ENCODE measurements at places on chromosomes 1 and 21.

DNA sequence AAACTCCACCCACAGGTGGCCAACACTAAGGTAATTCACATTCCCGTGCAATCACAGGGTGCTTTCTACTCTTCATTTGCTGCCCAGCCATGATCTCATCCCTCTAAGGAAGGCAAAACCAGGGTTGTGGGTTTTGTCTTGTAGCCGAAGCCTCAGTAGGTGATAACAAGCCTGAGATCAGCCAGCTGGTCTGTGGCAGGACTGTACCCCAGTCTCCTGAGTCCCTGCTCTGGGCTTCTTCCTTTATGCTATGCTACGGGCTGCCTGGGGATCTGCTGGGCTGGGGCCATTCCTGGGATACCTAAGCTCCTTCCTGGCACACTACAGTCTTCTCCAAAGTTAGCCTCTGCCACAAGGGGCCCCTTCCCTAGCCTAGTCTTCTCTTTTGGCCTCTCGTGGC, 9.8 kb downstream of the PPFIA4 start:
- DNase-seq: no peak
- H3K4me1 ChIP-seq: no peaks in the 10 kb centered on the region
- no peak overlapping the region for H3K4me3 ChIP-seq

DNA sequence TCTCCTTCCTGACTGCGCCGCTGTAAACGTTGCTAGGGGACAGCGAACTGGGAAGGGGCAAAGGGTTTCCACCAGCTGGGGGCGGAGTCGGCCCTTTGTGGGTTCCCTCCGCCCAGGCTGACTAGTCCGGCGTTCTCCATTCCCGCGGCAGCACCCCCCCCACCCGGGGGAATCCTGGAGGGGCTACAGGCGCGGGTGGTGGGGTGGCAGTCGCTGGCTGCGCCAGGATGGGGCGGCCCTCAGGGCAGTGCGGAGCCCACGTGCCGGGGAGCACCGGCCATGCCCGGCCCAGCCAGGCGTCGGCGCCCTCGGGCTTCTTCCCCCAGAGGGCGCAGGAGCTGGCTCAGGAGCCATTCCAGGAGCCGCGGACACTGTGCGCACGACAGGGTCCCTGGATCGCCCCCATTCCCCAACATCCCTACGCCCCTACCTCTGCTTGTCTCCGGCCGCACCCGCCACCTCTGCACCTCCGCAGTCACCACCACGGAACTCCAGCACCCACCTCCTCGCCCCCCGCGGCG, 476 bp downstream of the BATF3 start:
- peak overlapping the region; percentile 27 for H3K27ac ChIP-seq
- peak overlapping the region; percentile 51 for H3K4me3 ChIP-seq
- DNase-seq: peak; percentile 52

DNA sequence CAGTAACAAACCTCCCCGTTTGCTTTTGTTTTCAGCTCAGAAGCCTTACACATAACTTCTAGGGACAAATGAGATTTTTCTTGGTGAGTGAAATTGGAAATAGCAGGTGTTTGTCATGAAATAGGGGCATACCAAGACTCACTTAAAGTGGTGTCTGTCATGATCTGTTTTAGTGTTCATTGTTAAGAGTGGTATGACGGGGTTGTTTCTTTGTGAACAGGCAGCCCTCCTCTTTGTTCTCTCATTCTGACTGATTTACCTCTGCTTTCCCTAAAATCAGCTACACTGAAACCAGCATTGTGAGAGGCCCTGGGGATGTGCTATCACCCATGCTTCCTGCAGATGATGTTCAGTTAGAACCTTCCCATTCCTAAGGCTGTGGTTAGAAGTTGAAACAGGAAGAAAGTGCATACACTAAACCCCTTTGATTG, 2.5 kb upstream of the ERO1B start:
- no peak overlapping the region for H3K27ac ChIP-seq
- H3K27me3 ChIP-seq: no peaks in the 10 kb centered on the region
- H3K4me1 ChIP-seq: peaks cover 6% of the 10 kb centered on the region
- no peak overlapping the region for H3K4me3 ChIP-seq
- no peak for DNase-seq
- H3K36me3 ChIP-seq: no peaks in the 10 kb centered on the region

DNA sequence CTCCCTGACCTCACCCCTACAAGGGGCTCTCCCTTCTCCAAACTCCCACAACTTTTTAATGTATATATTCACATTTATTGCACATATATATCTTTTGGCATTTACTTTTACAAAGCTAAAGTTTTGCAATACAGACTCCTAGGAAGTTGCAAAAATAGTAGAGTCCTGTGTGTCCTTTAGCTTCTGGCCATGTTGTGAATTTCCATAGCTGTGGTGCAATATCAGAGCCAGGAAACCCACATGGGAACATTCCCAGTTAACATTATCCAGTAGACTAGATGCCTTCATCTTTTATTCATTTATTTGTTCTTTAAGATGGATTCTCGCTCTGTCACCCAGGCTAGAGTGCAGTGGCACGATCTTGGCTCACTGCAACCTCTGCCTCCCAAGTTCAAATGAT, 343.0 kb downstream of the PCP4 start:
- DNase-seq: no peak
- H3K36me3 ChIP-seq: no peaks in the 10 kb centered on the region
- no peak overlapping the region for H3K4me3 ChIP-seq
- no peak overlapping the region for H3K27ac ChIP-seq

GRCh38 chr1:99814373-99814900, 35.7 kb upstream of the AGL start:
- H3K27ac ChIP-seq: no peak overlapping the region
- no peaks in the 10 kb centered on the region for H3K36me3 ChIP-seq
- H3K4me3 ChIP-seq: no peak overlapping the region
- no peaks in the 10 kb centered on the region for H3K4me1 ChIP-seq
- DNase-seq: no peak

DNA sequence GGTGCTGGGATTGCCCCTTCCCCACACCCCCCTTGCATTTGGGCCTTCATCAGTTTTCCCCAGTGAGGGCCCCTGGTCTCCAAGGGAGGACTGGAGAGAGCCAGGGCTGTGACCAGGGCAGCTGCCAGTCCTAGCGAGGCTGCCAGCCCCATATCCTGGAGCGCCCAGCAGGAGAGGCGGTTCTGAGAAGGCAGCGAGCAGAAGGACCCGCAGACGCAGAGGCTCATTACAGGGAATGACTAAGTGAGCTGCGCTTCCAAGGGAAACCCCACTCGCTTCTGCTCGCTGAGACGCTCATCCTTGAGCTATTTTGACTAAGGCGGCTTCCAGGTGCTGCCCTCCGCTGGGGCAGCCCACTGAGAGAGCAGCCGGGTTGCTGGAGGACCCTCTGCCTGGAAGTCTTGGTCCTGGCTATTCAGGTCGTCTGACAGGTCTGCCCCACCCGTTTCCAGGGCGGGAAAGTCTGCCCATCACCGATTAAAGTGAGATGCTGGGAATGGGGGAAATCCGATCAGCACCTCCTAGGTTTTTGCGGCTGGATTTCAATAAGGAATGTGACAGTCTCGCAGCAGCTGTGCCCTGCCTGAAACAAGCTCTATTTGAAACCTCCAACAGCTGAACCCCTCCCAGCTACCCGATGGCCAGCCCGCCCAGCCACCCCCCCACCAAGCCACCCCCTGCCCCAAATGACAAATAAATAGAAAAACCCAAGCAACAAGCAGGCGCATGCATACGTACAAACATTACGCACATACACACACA, 2.8 kb downstream of the KCNN3 start:
- H3K4me1 ChIP-seq: no peaks in the 10 kb centered on the region
- H3K27me3 ChIP-seq: peaks cover 47% of the 10 kb centered on the region
- no peaks in the 10 kb centered on the region for H3K36me3 ChIP-seq
- DNase-seq: peak; percentile 27

GRCh38 chr1:168842916-168843315, 113.9 kb upstream of the DPT start:
- H3K36me3 ChIP-seq: no peaks in the 10 kb centered on the region
- H3K4me1 ChIP-seq: peaks cover 39% of the 10 kb centered on the region
- no peaks in the 10 kb centered on the region for H3K27me3 ChIP-seq

DNA sequence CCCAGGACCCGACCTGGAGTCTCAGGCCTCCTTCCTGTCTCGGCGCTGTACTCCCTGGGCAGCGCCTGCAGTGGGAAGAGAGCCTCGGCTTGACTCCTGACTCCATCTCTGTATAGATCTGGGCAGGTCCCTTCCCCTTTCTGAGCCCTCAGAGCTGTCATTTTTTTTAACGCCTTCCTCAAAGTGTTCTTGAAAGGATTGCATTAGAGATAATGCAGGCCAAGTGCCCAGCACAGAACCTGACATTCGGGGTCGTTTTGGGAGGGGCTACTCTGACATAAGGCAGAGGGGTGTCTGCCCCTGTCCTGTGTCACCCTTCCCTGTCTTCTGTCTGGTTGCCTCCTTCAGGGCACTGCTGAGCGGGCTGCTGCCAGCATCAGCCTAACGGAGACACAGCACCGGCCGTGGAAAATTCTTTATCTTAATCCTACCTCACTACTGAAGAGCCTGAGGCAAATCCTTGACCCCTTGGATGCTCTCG, 271.6 kb downstream of the TRABD2B start:
- H3K36me3 ChIP-seq: no peaks in the 10 kb centered on the region
- H3K27me3 ChIP-seq: peaks cover 15% of the 10 kb centered on the region
- peaks cover 51% of the 10 kb centered on the region for H3K4me1 ChIP-seq
- no peak overlapping the region for H3K4me3 ChIP-seq

GRCh38 chr1:204980840-204981405, 62.1 kb upstream of the CNTN2 start:
- H3K36me3 ChIP-seq: no peaks in the 10 kb centered on the region
- no peaks in the 10 kb centered on the region for H3K27me3 ChIP-seq
- no peak overlapping the region for H3K27ac ChIP-seq
- no peak for DNase-seq
- H3K4me3 ChIP-seq: no peak overlapping the region

GRCh38 chr1:27392778-27393635, 585 bp downstream of the GPR3 start:
- H3K27me3 ChIP-seq: peaks cover 7% of the 10 kb centered on the region
- peak overlapping the region; percentile 74 for H3K27ac ChIP-seq
- H3K4me3 ChIP-seq: peak overlapping the region; percentile 52
- H3K4me1 ChIP-seq: peaks cover 16% of the 10 kb centered on the region
- DNase-seq: no peak

GRCh38 chr1:23581219-23581618, 21.9 kb upstream of the ID3 start:
- no peak overlapping the region for H3K4me3 ChIP-seq
- no peaks in the 10 kb centered on the region for H3K27me3 ChIP-seq
- peaks cover 6% of the 10 kb centered on the region for H3K4me1 ChIP-seq
- H3K36me3 ChIP-seq: no peaks in the 10 kb centered on the region
- H3K27ac ChIP-seq: peak overlapping the region; percentile 46
- no peak for DNase-seq

GRCh38 chr1:166080277-166080966, 86.4 kb downstream of the FAM78B start:
- H3K4me3 ChIP-seq: no peak overlapping the region
- H3K27ac ChIP-seq: no peak overlapping the region
- no peak for DNase-seq
- H3K27me3 ChIP-seq: no peaks in the 10 kb centered on the region

- no peak overlapping the region for H3K4me3 ChIP-seq
- DNase-seq: no peak
- no peak overlapping the region for H3K27ac ChIP-seq
- H3K4me1 ChIP-seq: no peaks in the 10 kb centered on the region
- no peaks in the 10 kb centered on the region for H3K27me3 ChIP-seq
- H3K36me3 ChIP-seq: no peaks in the 10 kb centered on the region
Observed at GRCh38 chr21:42398436-42399028, 2.7 kb upstream of the TMPRSS3 start.

GRCh38 chr1:178612261-178612660, 99.4 kb downstream of the TEX35 start:
- H3K4me1 ChIP-seq: no peaks in the 10 kb centered on the region
- no peak overlapping the region for H3K27ac ChIP-seq

DNA sequence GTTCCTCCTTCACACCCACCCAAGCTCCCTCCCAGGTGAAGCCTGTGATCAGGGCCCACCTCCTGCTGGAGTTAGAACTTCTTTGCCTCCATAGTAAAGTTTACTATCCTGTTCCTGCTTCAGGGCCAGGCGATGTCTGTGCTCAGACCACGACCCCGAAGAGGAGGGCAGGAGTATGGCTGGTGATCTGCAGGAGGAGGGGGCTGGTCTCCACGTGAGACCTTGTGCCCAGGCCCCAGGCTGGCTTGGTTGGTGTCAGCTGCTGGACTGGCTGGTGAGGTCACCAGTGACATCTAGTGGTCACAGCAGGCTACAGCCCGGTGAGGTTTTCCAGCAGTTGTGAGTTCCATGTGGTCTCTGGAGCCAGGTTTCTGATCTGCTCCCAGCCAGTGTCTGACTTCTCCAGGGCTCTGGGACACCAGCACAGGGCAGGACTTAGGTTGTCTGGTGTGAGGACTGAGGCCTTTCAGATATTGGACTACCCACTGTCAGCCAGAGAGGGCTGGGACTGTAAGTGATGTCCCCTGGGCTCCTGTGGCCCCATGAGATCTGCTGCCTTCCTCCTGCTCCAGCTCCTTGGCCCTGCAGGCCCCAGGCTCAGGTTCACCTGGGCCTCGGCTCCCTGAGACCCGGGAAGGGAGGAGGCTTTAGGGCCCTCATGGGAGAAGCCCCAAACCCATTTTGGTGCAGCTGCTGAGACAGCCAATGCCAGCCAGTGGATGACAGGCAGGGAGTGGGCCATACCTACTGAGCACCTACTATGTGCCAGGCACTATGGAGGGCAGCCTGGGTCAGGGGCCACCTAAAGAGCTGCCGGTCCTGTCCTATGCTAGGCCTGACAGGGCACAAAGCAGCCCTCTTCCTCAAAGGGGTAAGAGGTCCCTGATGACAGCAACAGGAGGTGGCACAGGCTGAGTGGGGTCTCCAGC, 6.0 kb upstream of the UBL4B start:
- H3K36me3 ChIP-seq: no peaks in the 10 kb centered on the region
- DNase-seq: peak; percentile 67
- H3K27ac ChIP-seq: no peak overlapping the region
- no peak overlapping the region for H3K4me3 ChIP-seq
- no peaks in the 10 kb centered on the region for H3K27me3 ChIP-seq
- no peaks in the 10 kb centered on the region for H3K4me1 ChIP-seq

- H3K36me3 ChIP-seq: no peaks in the 10 kb centered on the region
- H3K27me3 ChIP-seq: no peaks in the 10 kb centered on the region
- H3K4me1 ChIP-seq: peaks cover 36% of the 10 kb centered on the region
- peak; percentile 34 for DNase-seq
- peak overlapping the region; percentile 24 for H3K4me3 ChIP-seq
- H3K27ac ChIP-seq: peak overlapping the region; percentile 97
Observed at GRCh38 chr1:39409055-39409816, 82.2 kb upstream of the BMP8A start.

DNA sequence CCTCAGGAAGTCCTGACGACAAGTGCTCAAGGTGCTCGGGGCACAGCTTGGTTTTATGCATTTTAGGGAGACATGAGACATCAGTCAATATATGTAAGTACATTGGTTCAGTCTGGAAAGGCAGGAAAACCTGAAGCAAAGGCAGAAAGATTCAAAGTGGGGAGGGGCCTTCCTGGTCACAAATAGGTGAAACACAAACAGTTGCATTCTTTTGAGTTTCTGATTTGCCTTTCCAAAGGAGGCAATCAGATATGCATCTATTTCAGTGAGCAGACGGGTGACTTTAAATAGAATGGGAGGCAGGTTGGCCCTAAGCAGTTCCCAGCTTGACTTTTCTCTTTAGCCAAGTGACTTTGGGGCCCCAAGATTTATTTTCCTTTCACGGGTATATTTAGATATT, 8.9 kb upstream of the RNF187 start:
- H3K36me3 ChIP-seq: no peaks in the 10 kb centered on the region
- H3K4me3 ChIP-seq: no peak overlapping the region
- DNase-seq: no peak
